ENCODE measurements at places on chromosomes 5 and 9. TPM values are rescaled to one million over a fixed set of nuclear protein-coding genes. Genes with fewer than 3 reads are reported as not detected.

GRCh38 chr9:108575276-108575675 is 280.5 kb downstream of the ACTL7B start:
- DNase-seq = no peak

DNA sequence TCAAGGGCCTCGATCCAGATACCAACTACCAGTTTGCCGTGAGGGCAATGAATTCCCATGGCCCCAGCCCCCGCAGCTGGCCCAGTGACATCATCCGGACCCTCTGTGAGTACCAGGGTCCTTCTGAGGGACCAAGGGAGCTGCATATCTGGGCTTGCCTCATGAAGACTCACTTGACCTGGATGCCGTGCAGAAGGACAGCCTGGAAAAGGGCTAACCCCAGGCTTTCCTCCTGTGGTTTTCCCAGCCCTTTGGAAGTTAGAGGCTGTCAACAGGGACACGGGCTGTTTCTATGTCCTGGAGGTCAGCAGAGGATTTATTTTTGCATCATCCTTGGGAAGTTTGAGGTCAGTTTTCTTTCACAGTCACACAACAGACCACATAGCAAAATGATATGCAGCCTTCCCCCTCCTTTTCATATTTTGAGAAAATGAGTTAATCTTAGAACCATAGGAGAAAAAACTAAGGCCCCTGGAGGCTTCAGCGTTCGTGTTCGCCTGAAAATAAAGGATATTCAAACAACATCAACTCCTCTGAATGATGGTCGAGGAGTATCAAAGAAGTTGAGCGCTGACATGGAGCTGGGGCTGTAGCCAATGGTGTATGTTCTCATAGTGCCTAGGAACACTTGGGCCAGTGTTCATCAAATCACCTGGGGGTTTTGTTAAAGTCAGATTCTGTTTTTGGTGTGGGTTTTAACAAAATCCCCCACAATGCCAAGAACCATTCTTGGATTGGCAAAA is 112.2 kb downstream of the EGFLAM start:
- no peak for DNase-seq

- no peak for DNase-seq
These were observed 103.5 kb downstream of the ACER2 start for GRCh38 chr9:19512103-19512832.

The MLANA gene
- total RNA-seq = not detected

DNA sequence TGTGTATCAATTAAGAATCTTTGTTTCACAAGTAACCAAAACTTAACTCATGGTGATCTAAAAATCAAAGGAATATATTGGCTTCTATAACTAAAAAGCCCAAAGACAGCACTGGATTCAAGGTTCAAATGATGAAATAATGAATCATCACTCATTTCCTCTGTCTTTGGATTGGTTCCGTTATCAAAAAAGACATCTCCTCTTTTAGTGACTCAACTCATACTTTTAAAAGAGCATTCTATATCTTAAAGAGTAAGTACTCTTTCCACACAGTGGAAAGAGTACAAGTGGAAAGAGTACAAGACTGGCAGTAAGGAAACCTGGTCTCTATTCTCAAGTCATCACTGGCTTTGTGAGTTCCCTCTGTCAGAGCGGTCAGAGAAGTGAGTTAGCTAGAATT is 141.4 kb upstream of the NMUR2 start:
- no peak for DNase-seq

The FOXD4L4 gene
- total RNA-seq = not detected

The SLC45A2 gene
- total RNA-seq = not detected

GRCh38 chr9:79577969-79578723 is 6.4 kb downstream of the TLE4 start:
- DNase-seq = no peak

DNA sequence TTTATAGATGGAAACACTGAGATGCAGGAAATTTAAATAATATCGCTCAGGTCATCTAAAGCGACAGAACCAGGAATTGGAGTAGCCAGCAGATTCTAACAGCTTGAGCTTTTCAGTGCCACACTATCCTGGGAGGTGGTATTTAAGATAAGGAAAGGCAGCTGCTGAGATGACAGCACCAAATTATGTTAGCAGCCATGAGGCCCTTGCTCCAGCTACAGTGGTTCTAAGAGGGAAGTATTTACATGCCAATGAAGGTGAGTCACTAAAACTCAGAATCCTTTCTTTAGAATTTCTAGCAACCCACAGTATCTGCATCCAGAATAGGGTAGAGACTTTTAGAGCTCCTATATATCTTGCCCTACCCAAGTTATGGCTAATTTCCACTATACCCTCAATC is 127.0 kb upstream of the VLDLR start:
- no peak for DNase-seq

- no peak for DNase-seq
These were observed 12.0 kb downstream of the UGT3A2 start for GRCh38 chr5:36054647-36055046.

GRCh38 chr9:100699668-100700067 is 121.8 kb downstream of the CAVIN4 start:
- no peak for DNase-seq

- no peak for DNase-seq
These were observed 380.0 kb downstream of the ACTL7B start for GRCh38 chr9:108475813-108476212.

DNA sequence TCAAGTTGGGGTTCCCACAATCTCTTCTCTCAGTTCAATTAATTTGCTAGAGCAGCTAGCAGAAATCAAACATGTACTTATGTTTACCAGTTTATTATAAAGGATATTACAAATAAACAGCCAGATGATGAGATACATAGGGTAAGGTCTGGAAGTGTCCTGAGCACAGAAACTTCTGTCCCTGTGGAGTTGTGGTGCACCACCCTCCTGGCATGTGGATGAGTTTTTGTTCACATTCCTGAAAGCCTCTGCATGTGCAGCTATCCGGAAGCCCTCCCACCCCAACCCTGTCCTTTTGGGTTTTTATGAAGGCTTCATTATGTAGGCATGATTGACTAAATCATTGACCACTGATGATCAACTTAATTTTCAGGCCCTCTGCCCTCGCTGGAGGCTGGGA is 791.2 kb upstream of the ZNF608 start:
- DNase-seq = no peak

The FOXE1 gene
- total RNA-seq = not detected

The CDH10 gene
- not detected for total RNA-seq

- DNase-seq = no peak
These were observed 287.6 kb downstream of the RFX3 start for GRCh38 chr9:3238236-3238635.

DNA sequence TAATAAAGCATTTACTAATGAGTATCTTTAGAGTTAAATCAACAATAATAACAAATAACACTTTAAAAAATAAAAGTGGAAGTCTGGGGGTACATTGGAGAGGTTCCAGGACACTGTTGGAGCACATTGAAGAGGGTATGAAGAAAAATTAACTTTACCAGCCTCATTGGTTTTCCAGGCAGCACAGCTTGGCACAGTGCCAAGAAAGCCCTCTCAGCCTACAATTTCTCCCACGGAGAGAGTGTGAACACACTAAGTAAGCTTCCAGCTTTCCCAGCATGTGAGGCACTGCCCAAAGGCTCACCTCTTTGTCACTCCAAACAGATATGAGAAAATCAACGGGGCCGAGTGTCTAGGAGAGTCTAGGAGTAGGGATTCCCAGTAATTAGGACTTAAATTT is 1912.8 kb upstream of the NUDT12 start:
- DNase-seq = no peak

- DNase-seq = no peak
These were observed 156.3 kb downstream of the HMHB1 start for GRCh38 chr5:143968071-143968878.

The PPP2R2B gene
- 0.19 TPM for total RNA-seq

- no peak for DNase-seq
These were observed 333.0 kb downstream of the PDE4D start for GRCh38 chr5:59560553-59560952.

Measured in Right ventricle myocardium superior (tissue), 1 donor.